Fibroblast of lung (primary cell): ENCODE measurements at places on chromosomes 13 and 19. TPM values are rescaled to one million over a fixed set of nuclear protein-coding genes. Genes with fewer than 3 reads are reported as not detected.
A peak's percentile ranks its signal among the peaks of the same experiment; 100 is the strongest.

The EDNRB gene
- total RNA-seq: 0.99 and 1.3 TPM in 2 replicates

The BEST2 gene
- not detected in 2 replicates for total RNA-seq

The GRIN2D gene
- under 0.01 TPM in 2 replicates for total RNA-seq

DNA sequence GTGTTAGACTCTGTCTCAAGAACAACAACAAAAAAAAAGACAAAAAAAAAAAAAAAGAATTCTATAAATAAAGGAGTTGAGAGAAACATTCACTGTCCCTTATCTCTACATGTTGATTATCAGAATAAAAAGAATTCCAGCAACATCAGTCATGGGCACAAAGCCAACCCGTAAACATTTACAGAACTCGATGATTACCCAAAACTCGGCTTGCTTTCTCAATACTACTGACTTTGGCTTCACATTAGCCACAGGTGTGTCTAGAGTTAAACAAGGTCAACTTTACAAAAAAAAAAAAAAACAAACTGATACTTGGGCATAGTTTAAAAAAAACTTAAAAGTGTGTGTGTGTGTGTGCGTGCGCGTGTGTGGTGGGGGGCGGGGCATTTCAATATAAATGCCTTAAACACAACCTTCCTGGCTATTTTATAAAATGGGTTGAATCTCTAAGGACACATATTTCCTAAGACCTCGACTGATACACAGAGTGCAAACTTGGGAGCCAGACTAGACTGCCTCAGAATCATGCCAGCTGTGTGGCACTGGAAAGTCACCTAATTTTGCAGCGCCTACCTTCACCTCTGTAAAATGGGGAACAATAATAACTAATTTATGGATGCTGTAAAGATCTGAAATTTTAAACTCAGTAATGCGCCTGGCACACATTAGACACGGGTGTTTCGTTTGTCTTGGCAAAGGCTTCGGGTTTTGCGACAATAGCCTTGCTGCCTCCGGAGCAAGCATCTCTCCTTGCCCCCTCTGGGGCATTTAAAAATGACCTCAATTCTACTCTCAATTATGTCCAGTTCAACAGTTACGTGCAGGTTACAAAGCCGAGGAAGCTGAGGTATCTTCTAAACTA is 922 bp downstream of the EBPL start:
- H3K27ac ChIP-seq: peak overlapping the region; percentile 28
- no peaks in the 10 kb centered on the region for H3K4me1 ChIP-seq

GRCh38 chr13:79307433-79307861 is 98.6 kb downstream of the RBM26 start:
- no peak overlapping the region for H3K27ac ChIP-seq
- no peak overlapping the region for H3K4me3 ChIP-seq
- peaks cover 8% of the 10 kb centered on the region for H3K4me1 ChIP-seq
- H3K27me3 ChIP-seq: no peaks in the 10 kb centered on the region
- H3K36me3 ChIP-seq: no peaks in the 10 kb centered on the region

GRCh38 chr13:57632276-57633140 is 964 bp downstream of the PCDH17 start:
- H3K27ac ChIP-seq: no peak overlapping the region
- DNase-seq: peak; percentile 31
- no peaks in the 10 kb centered on the region for H3K36me3 ChIP-seq
- peaks cover 2% of the 10 kb centered on the region for H3K4me1 ChIP-seq
- H3K27me3 ChIP-seq: peaks cover 5% of the 10 kb centered on the region

DNA sequence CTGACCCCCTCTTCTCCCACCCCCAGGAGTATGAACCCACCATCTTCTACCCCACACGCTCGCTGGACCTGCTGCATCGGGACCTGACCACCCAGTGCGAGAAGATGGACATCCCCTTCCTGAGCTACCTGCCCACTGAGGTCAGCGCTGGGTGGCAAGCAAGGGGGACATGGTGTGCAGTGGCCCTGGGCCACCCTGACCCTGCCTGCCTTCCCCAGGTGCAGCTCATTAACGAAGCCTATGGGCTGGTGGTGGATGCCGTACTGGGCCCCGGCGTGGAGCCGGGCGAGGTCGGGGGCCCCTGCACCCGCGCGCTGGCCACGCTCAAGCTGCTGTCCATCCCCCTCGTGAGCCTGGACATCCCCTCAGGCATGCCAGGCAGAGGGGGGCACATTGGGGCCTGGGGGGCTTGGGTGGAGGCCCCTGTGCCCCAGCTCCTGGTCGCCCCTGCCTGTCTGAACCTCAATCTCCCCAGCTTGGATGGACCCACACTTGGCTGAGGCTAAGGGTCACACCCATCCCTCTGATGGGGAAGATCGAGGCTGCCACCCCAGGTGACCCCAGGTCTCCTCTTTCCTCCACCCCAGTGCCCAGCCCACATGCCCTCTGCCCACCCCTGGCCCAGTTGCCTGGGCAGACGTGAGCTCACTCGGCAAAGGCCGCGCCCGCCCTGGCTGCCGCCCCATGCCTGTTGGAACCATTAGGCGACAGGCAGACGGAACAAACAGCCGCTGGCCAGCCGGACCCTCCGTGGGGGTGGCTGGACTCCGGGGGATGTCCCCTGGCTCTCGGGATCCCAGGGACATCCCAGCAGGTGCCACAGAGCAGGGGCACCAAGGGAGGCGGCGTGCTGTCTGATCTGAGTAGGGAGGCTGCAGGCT is 2.5 kb upstream of the CILP2 start:
- no peaks in the 10 kb centered on the region for H3K36me3 ChIP-seq
- no peak overlapping the region for H3K27ac ChIP-seq
- DNase-seq: no peak

GRCh38 chr19:48102870-48103751 is 7.5 kb downstream of the PLA2G4C start:
- no peaks in the 10 kb centered on the region for H3K36me3 ChIP-seq
- H3K27ac ChIP-seq: no peak overlapping the region
- no peaks in the 10 kb centered on the region for H3K27me3 ChIP-seq
- H3K4me3 ChIP-seq: no peak overlapping the region
- peaks cover 4% of the 10 kb centered on the region for H3K4me1 ChIP-seq

DNA sequence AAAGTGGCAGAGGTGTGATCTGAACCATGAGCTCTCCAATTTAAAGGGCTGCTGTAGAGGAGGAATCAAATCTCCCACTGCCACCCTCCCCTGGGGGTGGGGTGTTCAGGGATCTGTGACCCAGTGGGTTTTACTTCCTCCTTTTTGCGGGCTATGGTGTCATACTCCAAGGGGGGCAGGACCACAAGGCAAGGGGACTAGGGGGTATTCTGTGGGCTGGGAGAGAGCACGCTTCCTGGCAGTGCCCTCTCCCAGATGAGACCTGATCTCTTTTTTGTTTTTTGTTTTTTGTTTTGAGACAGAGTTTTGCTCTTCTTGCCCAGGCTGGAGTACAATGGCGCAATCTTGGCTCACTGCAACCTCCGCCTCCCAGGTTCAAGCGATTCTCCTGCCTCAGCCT is 10.3 kb downstream of the PLD3 start:
- no peak overlapping the region for H3K4me3 ChIP-seq
- no peak for DNase-seq

- no peak overlapping the region for H3K27ac ChIP-seq
- H3K27me3 ChIP-seq: no peaks in the 10 kb centered on the region
- no peaks in the 10 kb centered on the region for H3K4me1 ChIP-seq
- no peak for DNase-seq
- no peaks in the 10 kb centered on the region for H3K36me3 ChIP-seq
- no peak overlapping the region for H3K4me3 ChIP-seq
Observed at GRCh38 chr13:44792096-44792495, 197.2 kb downstream of the NUFIP1 start.

DNA sequence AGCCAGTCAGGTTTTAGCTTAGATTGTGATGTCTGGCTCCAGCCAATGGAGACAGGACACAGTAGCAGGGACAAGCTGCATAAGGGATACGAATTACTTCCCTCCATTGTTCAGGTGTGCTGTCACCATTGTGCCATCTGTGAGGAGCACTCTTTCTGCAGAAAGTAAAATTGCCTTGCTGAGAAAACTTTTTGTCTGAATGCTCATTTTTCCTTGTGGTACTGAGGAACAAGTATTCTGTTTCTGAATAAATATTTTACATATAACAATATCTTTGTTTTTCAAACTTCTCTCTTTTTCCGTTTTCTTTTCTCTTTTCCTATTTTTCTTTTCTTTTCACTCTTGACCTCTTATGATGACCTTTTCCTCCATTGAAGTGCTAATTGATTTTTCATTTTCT is 10.2 kb downstream of the SLC10A2 start:
- no peaks in the 10 kb centered on the region for H3K36me3 ChIP-seq
- no peaks in the 10 kb centered on the region for H3K4me1 ChIP-seq
- no peak overlapping the region for H3K27ac ChIP-seq
- no peaks in the 10 kb centered on the region for H3K27me3 ChIP-seq
